ENCODE measurements at places on chromosomes 4 and X.

GRCh38 chr4:16853640-16854039, 44.8 kb downstream of the LDB2 start:
- H3K4me1 ChIP-seq: no peaks in the 10 kb centered on the region
- no peaks in the 10 kb centered on the region for H3K36me3 ChIP-seq
- no peak overlapping the region for H3K27ac ChIP-seq
- no peak overlapping the region for H3K4me3 ChIP-seq
- DNase-seq: no peak

GRCh38 chr4:16089156-16089555, 5.3 kb upstream of the PROM1 start:
- DNase-seq: no peak
- H3K4me1 ChIP-seq: no peaks in the 10 kb centered on the region
- no peaks in the 10 kb centered on the region for H3K27me3 ChIP-seq
- no peaks in the 10 kb centered on the region for H3K36me3 ChIP-seq
- H3K4me3 ChIP-seq: no peak overlapping the region
- H3K27ac ChIP-seq: no peak overlapping the region

DNA sequence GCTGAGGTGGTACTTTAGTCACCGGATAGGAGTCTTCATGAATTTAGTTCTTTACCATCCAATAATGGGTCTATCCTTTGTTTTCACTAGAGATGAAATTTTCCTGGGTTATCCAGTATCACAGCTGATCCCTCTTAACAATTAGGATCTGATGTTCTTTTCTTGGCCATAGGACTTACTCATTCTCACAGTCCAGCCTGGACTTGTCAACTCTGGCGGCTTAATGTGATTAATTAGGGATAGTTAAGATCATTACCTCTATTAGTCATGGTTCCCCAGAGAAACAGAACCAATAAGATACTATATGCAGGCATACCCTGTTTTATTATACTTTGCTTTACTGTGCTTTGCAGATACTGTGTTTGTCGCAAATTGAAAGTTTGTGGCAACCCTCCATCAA, 272.7 kb upstream of the FAT4 start:
- H3K4me3 ChIP-seq: no peak overlapping the region
- H3K27ac ChIP-seq: no peak overlapping the region
- H3K27me3 ChIP-seq: no peaks in the 10 kb centered on the region
- no peaks in the 10 kb centered on the region for H3K36me3 ChIP-seq
- H3K4me1 ChIP-seq: no peaks in the 10 kb centered on the region

DNA sequence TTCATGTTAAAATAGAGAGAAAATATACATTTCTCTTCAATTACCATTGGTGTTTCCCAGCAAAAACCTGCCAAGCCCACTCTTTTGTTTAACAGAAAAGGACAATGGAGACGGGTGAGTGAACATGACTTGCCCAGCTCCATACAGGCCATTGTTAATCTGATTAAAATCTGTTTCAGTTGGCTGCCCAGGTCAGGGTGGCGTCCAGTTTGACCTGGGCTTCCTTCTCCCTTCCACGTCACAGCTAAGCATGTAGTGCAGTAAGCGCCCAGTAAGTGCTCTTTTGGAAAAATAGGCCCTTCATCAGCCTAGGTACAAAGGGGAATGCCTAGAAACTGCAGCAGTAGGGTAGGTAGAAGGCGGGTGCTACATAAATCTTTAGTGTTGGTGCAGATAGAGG, 1.5 kb upstream of the PORCN start:
- no peak for DNase-seq
- no peak overlapping the region for H3K27ac ChIP-seq
- H3K4me3 ChIP-seq: no peak overlapping the region
- no peaks in the 10 kb centered on the region for H3K27me3 ChIP-seq
- H3K4me1 ChIP-seq: no peaks in the 10 kb centered on the region

DNA sequence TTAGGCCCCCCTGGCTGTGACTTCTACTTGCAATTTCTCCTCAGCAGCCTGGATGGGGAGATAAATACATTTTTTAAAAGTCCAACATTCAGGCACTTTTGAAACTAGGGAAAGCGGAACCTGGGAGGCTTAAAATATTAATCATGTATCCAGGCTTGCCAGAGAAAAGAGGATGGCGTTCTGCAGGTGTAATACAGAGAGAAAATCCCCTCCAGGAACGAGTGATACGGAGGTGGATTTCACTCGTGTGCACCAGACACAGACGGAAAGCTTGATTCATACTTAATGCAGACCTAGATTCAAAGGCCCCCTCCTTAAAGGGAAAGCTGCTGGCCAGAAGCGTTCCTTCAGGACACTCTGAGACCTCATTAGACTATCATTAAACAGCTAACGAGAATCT, 354.0 kb upstream of the BOD1L1 start:
- H3K27me3 ChIP-seq: no peaks in the 10 kb centered on the region
- no peaks in the 10 kb centered on the region for H3K36me3 ChIP-seq
- no peak overlapping the region for H3K27ac ChIP-seq

DNA sequence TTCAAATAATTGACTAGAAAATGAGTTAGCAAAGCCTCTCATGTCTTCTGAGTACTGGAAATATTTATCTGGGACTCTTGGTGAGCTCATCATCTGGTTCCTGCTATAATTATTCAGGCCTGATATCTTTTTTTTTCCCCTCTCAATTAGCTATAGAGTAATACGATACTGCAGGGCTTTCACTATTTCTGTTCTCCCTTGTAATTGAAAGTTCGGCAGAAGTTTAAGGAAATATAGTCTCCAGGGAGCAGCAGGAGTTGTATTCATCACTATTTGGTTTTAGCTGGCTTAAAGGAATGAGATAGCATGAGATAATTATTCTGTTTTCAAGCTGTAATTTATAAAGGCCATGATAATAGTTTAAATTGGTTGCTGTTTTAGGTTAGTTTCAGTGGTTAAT, 378.6 kb upstream of the EPHA5 start:
- no peaks in the 10 kb centered on the region for H3K4me1 ChIP-seq
- H3K27ac ChIP-seq: no peak overlapping the region
- no peaks in the 10 kb centered on the region for H3K36me3 ChIP-seq
- no peak overlapping the region for H3K4me3 ChIP-seq
- H3K27me3 ChIP-seq: no peaks in the 10 kb centered on the region

- peaks cover 9% of the 10 kb centered on the region for H3K4me1 ChIP-seq
- no peaks in the 10 kb centered on the region for H3K36me3 ChIP-seq
- no peaks in the 10 kb centered on the region for H3K27me3 ChIP-seq
- H3K27ac ChIP-seq: no peak overlapping the region
- no peak for DNase-seq
Measured at GRCh38 chr4:125725957-125726525, 411.3 kb downstream of the FAT4 start.

DNA sequence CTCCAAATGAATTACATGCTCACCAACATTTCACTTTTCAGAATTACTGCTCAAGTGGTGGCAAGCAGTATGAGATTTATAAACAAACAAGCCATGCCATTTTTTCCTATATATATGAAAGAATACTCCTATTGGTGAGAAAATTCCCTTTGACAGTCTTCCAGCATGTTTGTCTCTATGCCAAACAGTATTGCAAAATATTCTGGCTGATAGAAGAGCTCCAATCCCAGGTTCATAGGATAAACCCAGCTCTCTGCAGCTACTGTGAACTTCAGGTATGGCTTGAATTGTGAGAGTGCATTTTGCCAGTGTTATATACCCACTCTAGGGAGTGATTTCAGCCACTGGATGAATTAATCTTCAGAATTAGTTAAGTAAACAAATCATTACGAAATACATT, 108.8 kb downstream of the MAGEC2 start:
- no peaks in the 10 kb centered on the region for H3K36me3 ChIP-seq
- H3K4me1 ChIP-seq: no peaks in the 10 kb centered on the region
- H3K27me3 ChIP-seq: no peaks in the 10 kb centered on the region
- H3K27ac ChIP-seq: no peak overlapping the region
- DNase-seq: no peak

DNA sequence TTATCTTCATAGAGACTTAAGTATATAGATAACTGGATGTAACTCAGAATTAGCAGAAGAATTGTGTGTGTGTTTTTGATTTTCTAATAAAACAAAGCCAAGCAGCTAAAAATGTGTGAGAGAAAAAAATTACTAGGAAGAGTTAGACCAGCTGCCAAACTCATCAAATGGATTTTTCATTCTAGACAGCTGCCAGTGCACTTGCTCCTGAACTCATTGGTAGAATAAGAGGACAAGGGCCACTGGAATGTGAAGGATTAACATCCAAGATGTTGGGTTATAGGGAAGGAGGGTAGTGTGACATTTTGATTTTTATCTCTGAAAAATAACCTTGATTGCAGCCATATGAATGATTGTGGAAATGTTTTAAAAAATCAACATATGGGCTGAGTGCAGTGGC, 49.7 kb downstream of the EGF start:
- H3K27me3 ChIP-seq: no peaks in the 10 kb centered on the region
- no peak overlapping the region for H3K4me3 ChIP-seq
- H3K4me1 ChIP-seq: no peaks in the 10 kb centered on the region
- no peak for DNase-seq
- no peak overlapping the region for H3K27ac ChIP-seq

GRCh38 chrX:7596822-7597221, 246.1 kb upstream of the VCX start:
- H3K36me3 ChIP-seq: no peaks in the 10 kb centered on the region
- no peak overlapping the region for H3K27ac ChIP-seq
- no peaks in the 10 kb centered on the region for H3K27me3 ChIP-seq

GRCh38 chrX:16958356-16958755, 11.9 kb downstream of the REPS2 start:
- H3K4me1 ChIP-seq: no peaks in the 10 kb centered on the region
- H3K4me3 ChIP-seq: no peak overlapping the region
- H3K27me3 ChIP-seq: no peaks in the 10 kb centered on the region
- H3K27ac ChIP-seq: no peak overlapping the region
- no peak for DNase-seq
- no peaks in the 10 kb centered on the region for H3K36me3 ChIP-seq

DNA sequence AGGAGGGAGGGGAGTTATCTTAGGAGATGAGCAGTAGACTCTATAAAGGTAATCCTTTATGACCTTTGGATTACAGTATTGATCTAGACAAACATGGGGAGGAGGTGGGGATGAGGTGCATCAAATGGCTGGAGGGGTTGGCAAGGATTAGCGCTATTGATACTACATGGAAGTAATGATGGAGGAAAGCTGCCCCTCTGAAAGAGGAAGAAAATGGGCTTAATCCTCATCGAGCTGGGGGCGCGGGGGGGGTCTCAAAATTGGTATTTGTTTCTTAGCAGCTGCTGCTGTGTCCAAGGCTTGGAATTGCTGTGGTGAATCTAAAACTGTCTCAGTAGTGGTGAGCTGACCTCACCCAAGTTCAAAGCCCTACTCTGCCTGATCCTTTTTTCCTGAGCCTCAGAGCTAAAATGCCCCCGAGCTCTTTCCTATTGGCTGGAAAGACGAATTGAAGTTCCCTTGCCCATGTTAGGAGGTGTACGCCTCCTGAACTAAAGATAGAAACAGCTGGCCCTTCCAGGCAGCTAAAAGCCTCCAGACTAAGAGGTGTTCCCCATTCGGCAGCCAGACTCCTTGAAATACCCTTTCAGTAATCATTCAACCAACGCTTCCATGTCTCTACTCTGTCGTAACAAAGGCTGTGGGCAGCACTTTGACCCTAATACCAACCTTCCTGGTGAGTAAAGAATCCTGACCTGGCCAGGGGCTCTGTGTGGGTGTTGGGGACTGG, at the start of gene ITGB1BP2:
ITGB1BP2 (plus strand) TSS at position 556 of the 730 bp plus-strand sequence; CDS start at position 613, 57 bp downstream.
- no peaks in the 10 kb centered on the region for H3K4me1 ChIP-seq
- H3K27ac ChIP-seq: no peak within 1 kb of the TSS
- no peaks in the 10 kb centered on the region for H3K27me3 ChIP-seq
- no peak for DNase-seq
- H3K4me3 ChIP-seq: no peak within 1 kb of the TSS

DNA sequence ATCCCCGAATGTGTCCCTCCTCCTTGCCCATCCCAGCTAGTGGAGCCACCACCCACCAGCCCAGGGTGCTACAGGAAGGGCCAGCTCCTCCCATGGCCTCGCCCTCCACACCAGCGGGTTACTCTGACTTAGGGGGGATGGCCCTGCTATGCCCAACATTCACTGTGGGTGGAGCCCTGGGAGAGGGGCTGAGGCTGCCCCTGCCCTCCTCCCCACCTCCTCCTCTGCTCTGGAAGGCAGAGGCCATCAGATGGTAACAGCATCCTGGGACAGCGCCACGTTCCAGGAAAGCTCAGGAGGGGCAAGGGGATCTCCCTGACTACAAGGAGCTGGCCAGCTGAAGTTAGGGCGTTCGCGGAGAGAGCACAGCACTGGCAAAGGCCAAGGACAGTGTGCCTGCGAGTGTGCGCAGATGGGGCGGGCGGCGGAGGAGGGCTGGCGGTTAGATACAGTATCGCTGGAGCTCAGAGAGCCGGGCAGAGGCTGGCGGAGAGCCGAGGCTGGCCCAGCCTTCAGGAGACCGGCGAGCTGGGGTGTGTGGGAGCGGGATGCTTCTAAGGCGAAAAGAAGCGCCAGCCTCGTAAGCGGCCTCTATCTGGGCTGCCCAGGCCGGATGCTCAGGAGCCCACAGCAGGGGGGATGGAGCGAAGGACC, 1.5 kb downstream of the JAKMIP1 start:
- H3K27me3 ChIP-seq: peaks cover 9% of the 10 kb centered on the region
- no peak for DNase-seq
- no peaks in the 10 kb centered on the region for H3K36me3 ChIP-seq
- no peak overlapping the region for H3K27ac ChIP-seq
- H3K4me1 ChIP-seq: peaks cover 15% of the 10 kb centered on the region

- H3K4me3 ChIP-seq: no peak overlapping the region
- no peaks in the 10 kb centered on the region for H3K27me3 ChIP-seq
- H3K36me3 ChIP-seq: no peaks in the 10 kb centered on the region
- no peak overlapping the region for H3K27ac ChIP-seq
Measured at GRCh38 chr4:76704133-76704881, 193.6 kb downstream of the SOWAHB start.

GRCh38 chr4:61500883-61501282, 300.8 kb downstream of the ADGRL3 start:
- no peaks in the 10 kb centered on the region for H3K36me3 ChIP-seq
- H3K4me1 ChIP-seq: no peaks in the 10 kb centered on the region
